ENCODE measurements at places on chromosomes 3 and 15. TPM values are rescaled to one million over a fixed set of nuclear protein-coding genes. Genes with fewer than 3 reads are reported as not detected.

Gene DLEC1
- 0.25 TPM for polyA plus RNA-seq

Gene UROC1
- not detected for polyA plus RNA-seq

Gene TATDN2
- 24.5 TPM for polyA plus RNA-seq

Gene MYL3
- polyA plus RNA-seq, result not detected

Gene TERC
- not detected for polyA plus RNA-seq

Gene CHRFAM7A
- 0.42 TPM for polyA plus RNA-seq

Gene NLGN1
- polyA plus RNA-seq, result 2.7 TPM

Gene RAB7A
- polyA plus RNA-seq, result 42.4 TPM

Gene FEZF2
- polyA plus RNA-seq, result not detected

Gene IL17RC
- polyA plus RNA-seq, result 0.54 TPM

Gene CACNA1D
- 24.9 TPM for polyA plus RNA-seq

Gene GRM2
- 11.6 TPM for polyA plus RNA-seq

Gene NAALADL2
- polyA plus RNA-seq, result 2.2 TPM

Gene CHST13
- not detected for polyA plus RNA-seq

Gene GPR171
- not detected for polyA plus RNA-seq

Gene GRK7
- polyA plus RNA-seq, result 0.16 TPM

Gene MST1R
- 4.2 TPM for polyA plus RNA-seq

Gene ATP10A
- polyA plus RNA-seq, result not detected
